ENCODE measurements at places on chromosomes 4 and X.

DNA sequence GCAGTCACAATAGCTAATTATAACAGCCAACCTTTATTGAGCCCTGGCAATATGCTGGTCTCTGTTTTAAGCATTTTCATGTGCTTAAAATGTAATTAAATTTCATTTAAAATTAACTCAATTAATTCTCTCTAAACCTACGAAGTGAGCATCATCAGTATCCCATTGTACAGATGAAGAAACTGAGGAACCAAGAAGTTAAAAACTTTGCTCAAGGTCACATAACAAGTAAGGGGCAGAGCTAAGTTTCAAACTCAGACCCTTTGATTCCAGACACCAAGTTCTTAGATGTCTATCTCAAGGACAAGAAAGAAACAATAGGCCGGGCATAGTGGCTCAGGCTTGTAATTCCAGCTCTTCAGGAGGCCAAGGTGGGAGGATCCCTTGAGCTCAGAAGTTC lies 55.9 kb upstream of the NFKB1 start:
- DNase-seq: no peak

- DNase-seq: no peak
Measured at GRCh38 chrX:101385795-101386541, at the start of gene BTK. Gene BTK, minus strand, starts transcription at chrX:101386191. Its CDS starts 10,907 bp downstream, at chrX:101375284.

GRCh38 chr4:146224326-146224966 lies 10.1 kb downstream of the REELD1 start:
- no peak for DNase-seq

- DNase-seq: no peak
Measured at GRCh38 chrX:2401590-2402360, 99.0 kb downstream of the DHRSX start.

- no peak for DNase-seq
Measured at GRCh38 chr4:153426207-153426885, 39.8 kb upstream of the TMEM131L start.

DNA sequence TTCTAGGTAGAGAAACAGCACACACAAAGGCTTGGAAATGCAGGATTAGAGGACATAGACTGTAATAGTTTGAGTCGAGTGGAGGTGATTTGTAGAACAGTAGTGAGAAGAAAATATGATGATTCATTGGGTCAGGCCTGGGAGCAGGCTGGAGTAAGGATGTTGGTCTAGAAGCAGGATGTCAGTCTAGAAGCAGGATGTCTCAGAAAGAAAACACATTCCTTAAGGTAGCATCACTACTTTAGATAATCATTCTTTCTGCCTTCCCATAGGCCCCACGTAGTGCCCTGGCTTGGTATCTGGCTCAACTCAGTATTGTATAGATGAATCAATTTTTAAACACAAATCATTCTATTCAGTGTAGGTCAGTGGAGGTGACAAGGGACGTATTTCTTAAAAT lies 11.2 kb upstream of the DACH2 start:
- no peak for DNase-seq

- no peak for DNase-seq
Measured at GRCh38 chrX:11760958-11761357, 2.9 kb downstream of the MSL3 start.

GRCh38 chr4:833156-833555 lies 7.2 kb upstream of the CPLX1 start:
- peak; percentile 51 for DNase-seq

GRCh38 chr4:81211956-81212355 lies 3.1 kb downstream of the PRKG2 start:
- DNase-seq: no peak

GRCh38 chrX:76921176-76921575 lies 493.7 kb downstream of the MAGEE1 start:
- no peak for DNase-seq

DNA sequence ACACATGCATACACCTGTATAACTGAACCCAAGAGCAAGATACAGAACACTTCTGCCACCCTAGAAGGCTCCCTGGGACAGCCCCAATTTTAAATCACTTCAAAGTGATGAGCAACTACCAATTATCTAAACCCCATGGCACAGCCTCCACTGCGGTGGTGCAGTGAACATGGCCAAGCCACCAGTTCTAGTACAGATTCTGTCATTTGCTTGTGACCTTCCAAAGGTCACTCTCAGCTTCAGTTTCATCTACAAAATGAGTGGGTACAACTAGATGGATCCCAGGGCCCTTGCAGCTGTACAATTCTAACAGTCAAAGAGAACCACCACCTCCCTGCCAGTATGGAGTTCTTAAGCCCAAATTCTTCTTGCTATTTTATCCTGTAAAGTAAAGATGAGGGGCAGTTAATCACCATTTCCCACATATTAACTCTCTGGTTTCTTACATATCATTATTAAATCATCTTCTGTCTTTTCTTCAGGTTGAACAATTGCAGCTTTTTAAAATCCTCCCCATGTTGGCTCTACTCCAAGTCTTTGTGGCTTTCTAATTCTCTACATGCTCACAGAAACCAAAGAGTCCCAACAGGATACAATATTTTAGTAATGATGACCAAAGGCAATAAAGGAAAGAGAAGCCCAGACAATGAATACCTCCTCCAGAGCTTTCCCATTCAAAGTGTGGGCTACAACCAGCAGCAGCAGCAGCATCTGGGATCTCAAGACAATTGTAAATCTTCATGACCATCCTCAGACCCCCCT lies 39.0 kb upstream of the GPM6B start:
- DNase-seq: no peak

- DNase-seq: no peak
Measured at GRCh38 chr4:186081202-186081807, 12.3 kb downstream of the TLR3 start.

GRCh38 chr4:152193059-152193458 lies 342.8 kb downstream of the FBXW7 start:
- no peak for DNase-seq

DNA sequence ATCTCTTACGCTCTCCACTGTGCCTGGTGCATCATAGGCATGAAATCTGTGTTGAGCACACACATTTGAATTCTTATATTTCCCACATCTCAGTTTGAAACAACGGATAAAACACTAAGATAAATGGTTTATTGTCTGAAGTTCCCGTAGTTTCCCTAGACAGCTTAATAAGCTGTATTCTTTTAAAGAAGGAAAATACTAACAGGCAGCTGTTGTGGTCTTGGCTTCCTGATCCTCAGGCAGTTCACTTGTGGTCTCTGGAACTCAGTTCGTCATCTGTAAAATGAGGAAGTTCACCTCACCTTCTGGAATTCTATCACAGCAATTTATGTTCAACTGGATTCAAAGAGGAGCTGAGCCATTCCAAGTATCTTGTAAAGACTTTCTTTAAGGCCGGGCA lies 1805.6 kb upstream of the TENM3 start:
- no peak for DNase-seq

- DNase-seq: peak; percentile 10
Measured at GRCh38 chr4:24770032-24770584, 25.3 kb upstream of the SOD3 start.

DNA sequence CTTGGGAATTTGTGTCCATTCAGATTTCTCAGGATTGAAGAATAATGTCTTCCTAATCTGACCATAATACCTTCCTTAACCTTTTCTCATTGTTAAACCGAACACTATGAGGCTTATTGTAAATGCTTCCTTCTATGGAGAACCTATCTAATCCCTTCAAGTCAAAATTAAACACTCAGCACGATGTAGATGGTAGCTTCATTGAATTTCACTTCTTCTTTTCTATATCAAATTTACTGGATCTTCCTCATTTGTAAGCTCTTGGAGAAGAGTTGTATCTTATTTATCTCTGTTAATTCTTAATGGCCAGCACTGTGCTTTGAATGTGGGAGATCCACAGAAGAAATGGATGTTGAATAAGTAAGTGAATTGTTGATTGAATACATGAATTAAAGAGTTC lies 109.0 kb upstream of the RAPGEF2 start:
- DNase-seq: no peak

- peak; percentile 59 for DNase-seq
Measured at GRCh38 chr4:105306158-105306781, 159.6 kb downstream of the TET2 start.

- DNase-seq: no peak
Measured at GRCh38 chr4:133592106-133592505, 443.0 kb downstream of the PCDH10 start.

GRCh38 chr4:29243851-29244250 lies 1476.3 kb upstream of the PCDH7 start:
- DNase-seq: no peak
